ENCODE measurements at places on chromosomes 13 and 19.
A peak's percentile ranks its signal among the peaks of the same experiment; 100 is the strongest.

DNA sequence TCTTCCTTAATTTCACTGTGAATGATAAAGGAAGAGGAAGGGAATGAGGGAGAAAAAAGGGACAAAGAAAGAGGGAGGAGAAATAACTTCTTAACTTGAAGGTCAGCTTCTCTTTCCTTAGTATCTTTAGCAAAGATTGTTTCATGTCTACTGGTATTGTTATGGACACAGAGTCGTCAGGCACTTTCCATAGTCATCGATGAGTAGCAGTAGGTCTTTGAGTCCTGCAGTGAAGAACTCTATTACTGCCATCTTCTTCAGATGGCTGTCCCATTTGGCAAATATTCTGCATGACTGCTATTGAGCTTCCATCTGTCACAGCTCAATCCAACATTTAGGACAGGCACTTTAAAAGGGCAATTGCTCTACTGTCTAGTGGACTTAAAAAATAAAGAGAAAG is 2463.1 kb downstream of the PCDH9 start:
- no peak for DNase-seq

DNA sequence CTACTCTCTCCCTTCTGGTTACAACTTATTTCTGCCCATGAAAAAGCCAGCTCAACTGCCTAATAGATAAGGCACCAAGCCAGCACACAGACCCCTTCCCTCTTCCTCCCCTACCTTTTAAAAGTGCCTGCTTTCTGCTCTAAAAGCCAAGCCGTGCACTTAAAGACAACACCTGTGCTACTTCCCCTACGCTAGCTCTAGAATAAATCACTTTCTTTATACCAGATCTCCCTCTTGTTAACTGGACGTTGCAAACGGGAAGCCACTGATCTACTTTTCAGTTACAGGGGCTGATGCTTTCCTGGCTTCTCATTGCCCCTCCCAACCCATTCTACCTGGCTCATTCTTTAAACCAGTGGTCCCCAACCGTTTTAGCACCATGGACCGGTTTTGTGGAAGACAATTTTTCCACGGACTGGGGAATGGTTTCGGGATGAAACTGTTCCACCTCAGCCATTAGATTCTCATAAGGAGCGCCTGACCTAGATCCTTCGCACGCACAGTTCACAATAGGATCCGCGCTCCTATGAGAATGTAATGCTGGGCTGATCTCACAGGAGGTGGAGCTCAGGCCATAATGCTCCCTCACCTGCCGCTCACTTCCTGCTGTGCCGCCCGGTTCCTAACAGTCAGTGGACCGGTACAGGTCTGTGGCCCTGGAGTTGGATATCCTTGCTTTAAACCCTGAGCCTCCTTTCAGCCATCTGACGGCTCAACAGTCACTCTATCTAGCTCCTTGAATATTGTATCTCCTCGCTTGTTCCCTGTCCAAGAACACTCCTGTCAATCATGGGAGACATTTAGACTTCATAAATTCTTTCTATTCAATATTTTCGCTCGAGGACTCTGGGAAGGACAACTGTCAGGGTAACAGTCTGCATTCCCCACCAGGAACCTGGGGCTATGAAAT is 841 bp upstream of the ZNF223 start:
- peak; percentile 24 for DNase-seq

DNA sequence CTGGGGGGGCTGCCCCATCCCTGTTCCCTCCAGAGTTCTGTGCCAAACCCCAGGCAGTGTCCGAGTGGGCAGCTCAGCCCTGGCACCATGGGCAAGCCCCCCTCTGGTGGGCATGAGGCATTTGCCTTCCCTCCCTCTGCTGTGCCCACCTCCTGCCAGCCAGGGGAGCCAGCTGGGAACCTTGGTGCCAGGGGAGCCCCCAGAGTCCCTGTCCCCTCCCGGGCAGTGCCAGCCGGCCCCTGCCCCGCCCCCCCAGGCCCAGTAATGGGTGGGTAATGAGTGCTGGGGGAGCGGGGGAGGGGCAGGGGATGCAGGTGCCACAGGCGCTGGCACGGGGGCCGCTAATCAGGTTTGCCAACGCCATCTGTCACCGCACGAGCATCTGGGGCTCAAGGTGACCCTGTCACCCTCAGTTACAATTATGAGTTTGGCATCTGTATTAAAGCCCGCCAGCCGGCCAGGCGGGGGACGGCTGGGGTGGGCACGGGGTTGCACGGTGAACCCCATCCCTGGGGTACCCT is 5.9 kb downstream of the DAND5 start:
- no peak for DNase-seq

DNA sequence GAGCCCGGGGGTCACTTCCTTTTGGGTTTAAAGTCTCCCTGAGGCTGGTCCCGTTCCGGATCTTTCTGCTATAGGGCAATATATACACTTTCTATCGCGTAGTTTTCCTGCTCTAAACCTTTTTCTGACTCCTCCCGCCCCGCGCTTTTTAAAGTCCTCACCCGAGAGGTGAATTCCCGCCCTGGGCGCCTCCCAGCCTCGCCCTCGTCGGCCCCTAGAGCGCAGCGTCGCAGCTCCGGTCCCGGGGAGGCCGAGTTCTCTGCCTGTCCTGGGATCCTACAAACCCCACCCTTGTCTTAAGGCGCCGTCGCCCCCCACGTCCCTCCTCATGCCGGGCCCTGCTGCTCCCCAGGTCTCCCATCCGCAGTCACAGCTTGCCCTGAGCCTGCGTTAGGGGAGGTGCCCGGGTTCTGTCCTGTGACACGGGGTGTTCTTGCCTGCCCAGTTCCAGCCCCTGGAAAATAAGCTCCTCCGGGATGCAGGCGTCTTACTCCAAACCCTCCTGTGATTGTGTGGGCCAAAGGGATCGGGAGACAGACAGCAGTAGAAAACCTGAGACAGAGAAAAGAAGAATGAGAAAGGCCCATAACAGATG is 491 bp downstream of the ZNF525 start:
- DNase-seq: peak; percentile 47

GRCh38 chr19:39692166-39692565 is 12.1 kb upstream of the LGALS14 start:
- no peak for DNase-seq

DNA sequence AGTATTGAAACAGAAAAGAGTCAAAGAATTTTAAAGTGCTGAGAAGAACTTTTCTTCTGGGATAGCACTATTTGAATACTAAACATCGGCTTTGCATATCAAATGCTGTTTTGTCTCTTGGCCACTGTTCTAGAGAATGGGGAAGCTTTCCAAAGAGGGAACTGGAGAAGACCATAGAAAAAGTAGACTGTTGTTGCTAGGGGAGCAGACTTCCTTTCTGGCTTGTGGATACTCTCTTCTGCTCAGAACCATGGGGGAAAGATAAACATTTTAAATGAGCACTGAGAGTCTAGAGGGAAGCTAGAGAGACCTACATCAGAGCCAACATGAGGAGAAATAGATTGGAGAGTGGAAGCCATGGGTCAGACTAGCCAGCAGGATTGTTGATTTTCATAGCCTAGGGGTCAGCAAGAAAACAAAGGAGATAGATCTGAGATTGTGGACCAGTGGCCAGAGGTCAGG is 315.7 kb downstream of the KCTD12 start:
- no peak for DNase-seq

DNA sequence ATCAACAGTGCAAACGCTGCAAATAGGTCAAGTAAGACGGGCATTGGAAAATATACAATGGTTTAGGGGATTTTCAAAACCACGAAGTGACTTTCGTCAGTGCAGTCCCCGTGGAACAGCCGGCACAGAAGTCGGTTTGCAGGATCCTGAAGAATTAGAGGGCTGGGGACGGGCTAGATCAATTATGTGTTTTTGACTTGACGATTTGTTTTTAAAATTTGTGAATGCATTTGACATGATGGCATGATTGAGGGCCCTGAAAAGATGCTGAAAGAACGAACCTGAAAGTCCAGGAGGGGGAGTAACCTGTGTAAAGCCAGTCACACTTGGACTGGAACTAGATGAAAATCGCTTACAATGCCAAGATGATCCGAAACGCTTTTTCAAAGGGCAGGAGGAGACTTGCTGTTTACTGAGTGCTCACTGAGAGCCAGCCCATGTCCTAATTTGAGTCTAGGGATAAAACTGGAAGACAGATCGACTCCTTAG is 8.9 kb upstream of the DGKH start:
- peak; percentile 7 for DNase-seq

GRCh38 chr13:41700790-41701310 is 243.5 kb downstream of the RGCC start:
- no peak for DNase-seq

DNA sequence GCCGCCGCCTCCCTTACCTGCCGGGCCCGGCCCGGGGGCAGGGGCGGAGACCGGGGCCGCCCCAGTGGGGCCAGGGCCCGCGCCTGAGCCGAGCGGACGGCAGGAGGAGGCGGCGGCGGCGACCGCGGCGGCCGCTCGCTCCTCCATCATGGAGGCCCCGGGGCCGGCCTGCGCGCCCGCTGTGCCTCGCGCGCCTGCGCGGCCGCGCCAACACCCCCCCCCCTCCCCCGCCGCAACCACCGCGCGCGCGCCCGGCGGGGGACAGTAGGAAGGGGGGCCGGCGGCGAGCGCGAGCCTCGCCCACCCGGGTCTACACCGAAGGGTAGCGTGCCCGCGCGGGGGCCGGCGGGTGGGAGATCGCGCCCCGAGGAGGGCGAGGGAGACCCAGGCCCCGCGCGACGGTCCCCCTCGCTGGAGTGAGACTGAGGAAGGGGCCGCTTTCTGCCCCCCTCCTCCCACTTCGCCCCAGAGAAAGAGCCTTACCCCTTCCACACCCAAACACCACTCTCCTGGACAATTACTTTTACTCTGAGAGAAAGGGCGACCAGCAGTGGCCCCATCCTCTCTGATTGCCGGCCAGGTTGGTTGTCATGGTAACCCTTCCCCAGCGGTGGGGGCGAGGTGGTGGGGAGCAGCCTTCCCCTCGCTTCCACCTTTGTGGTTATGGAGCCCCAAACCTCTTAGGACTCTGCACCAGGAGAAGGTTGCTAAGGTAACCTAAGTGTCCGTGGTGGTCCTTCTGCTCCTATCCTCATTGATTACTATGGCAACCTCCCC is at the start of gene STRN4:
TSS of gene STRN4 (minus strand) at position 170 of the 777 bp plus-strand sequence. CDS start at position 150, 20 bp downstream.
- peak; percentile 67 for DNase-seq

GRCh38 chr13:78600280-78600883 is 3.0 kb downstream of the POU4F1 start:
- DNase-seq: no peak

DNA sequence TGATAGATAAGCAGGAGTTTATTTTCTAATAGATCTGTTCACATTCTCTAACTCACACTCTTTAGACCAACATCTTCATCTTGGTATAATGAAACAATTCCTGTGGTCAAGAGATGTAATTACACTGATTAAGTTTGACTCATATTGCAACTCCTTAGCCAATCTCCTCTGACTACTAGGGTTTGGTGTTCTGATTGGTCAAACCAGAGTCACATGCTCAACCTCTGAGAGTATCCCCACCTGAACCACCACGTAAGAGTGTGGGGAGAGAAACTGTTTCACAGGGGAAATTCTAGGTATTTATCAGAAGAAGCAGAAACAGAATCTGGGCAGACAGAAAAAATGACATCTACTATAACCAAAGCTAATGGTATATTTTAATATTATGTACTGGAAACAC is 42.4 kb downstream of the UQCRFS1 start:
- no peak for DNase-seq

- no peak for DNase-seq
Measured at GRCh38 chr19:33309826-33310225, 7.5 kb upstream of the CEBPA start.

- no peak for DNase-seq
Measured at GRCh38 chr13:45120967-45121831, 889 bp downstream of the GTF2F2 start.

- DNase-seq: no peak
Measured at GRCh38 chr13:103007427-103007762, 58.8 kb downstream of the SLC10A2 start.

GRCh38 chr19:32877323-32877912 is 7.9 kb upstream of the SLC7A9 start:
- no peak for DNase-seq

- no peak for DNase-seq
Measured at GRCh38 chr19:34259367-34260095, 5.2 kb downstream of the GARRE1 start.

DNA sequence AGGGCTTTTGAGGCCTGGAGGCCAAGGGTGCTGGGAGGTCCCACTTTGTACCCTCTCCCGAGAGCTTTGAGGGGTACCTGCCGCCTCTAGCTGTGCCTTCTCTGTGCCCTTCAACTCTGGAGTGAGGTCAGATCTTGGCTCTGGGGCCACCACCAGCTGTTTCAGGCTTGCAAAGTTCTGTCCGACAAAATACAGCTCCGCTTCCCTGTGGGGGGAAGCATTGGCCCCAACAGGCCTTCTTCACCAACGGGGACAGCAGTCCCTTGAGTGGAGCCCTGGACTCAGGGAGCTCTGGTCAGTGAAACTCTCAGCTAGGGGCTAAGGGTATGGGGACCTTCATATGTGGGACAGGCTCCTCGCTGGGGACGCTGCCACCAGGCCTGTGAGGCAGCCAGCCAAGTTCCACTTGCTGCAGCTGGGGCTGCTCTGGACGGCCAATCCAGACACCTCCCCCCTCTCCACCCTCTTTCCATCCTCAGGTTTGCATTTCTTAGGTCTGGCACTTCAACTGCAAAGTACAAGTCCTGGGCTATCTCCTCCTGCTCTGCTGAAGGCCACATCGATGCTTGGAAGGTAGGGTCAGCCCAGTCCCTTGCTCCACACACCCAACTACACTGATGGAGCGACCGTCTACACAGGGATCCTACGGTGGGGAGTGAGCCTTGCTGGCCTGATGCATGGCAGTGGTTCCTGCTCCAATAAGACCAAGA is 46.8 kb downstream of the C13orf46 start:
- no peak for DNase-seq

- peak; percentile 55 for DNase-seq
Measured at GRCh38 chr19:4583961-4584669, 24.6 kb upstream of the SEMA6B start.
